Activated CD4-positive, CD25-positive, alpha-beta regulatory T cell treated with anti-CD3 and anti-CD28 coated beads, Interleukin-2, amount 50 U/mL, for 16 hours (primary cell): ENCODE measurements at places on chromosomes 6 and 20.

DNA sequence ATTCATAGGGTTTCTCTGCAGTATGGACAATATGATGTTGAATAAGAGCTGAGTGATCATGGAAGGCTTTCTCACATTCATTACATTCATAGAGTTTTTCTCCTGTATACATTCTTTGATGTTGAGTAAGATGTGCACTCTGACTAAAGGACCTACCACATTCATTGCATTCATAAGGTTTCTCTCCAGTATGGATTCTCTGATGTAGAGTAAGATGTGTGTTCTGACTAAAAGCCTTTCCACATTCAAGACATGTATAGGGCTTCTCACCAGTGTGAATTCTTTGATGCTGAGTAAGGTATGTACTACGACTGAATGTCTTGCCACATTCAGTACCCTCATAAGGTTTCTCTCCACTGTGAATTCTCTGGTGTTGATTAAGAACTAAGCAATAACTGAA lies 29.3 kb upstream of the ZNF391 start:
- DNase-seq: no peak

GRCh38 chr6:100761841-100762240 lies 119.3 kb downstream of the ASCC3 start:
- no peak for DNase-seq

DNA sequence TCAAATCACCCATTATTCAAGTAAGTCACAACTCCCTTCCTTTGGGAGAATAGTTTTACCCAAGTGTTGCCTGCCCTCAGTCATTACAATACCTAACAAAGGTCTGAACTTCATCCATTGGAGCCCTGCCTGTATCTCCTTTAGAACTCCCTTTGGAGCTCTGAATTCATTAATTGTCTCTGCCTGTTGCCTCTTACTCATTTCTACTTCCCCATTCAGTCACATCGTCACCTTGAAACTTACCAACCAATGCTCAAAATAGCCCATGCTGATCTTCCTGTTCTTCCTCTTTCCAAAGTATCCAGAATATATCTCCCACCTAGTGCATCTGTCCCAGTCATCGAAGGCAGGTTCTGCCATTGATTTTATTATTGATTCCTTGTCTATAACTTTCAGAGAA lies 120.7 kb upstream of the ADGRF1 start:
- DNase-seq: no peak

DNA sequence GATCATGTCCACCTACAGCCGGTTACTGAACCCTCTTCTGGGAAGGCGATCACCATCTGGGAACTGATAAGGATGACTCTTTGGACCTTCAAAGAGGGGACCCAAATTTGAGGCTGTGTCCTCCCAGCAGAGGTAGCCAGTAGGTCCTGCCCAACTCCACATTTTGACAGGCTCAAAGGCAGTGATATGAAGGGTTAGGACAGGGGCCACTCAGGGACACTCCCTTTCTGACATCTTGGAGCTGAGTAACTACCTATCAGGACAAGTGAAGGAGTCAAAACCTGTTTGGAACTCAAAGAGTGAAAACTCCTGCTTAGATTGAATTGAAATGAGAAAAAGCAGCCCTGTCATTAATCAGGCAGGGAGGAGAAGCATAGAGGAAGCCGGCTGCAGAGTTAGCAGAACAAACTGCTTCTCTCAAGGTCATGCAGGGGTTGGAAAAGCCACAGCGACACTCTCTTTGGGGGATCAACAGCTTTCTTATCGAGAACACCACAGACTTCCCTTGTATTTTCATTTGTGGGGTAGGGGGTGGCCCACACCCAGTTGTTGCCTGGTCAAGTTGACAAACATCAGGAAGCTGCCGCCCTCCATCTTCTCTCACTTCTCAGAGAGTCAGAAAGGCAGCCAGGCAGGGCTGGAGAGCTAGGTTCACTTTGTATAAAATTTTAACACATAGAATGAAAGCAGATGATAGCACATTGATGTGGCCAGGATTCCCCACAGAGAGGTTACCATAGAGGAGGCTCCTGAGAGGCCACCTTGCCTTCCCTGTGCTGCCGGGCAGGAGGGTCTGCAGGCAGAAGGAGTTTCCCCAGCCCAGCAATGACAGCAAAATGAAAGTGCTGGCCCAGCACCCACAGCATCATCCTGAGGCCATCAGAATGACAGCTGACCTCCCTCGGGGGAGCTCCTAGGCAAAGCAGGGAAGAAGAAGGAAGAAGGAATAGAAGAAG lies 47.6 kb downstream of the AGPAT4 start:
- DNase-seq: no peak

GRCh38 chr20:58694241-58695083 lies 1.9 kb downstream of the NPEPL1 start:
- DNase-seq: no peak

DNA sequence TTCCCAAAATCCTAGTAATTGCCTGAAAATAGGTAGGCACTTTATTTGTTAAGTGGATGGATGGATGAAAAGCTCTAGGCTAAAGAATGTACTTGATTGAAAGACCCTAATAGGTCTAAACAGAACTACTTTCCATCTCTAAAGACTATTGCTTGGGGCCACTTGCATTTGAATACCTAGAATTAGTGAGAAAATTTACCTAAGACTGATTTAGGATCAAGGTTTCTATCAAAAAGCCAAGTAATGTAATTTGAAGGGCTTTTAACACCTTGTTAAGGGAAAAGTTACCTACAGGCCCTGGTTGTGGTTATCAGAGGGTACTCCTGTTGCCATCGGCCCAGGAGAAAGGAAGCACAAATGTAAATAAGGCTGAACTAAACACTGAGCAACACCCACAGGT lies 580.7 kb downstream of the LMBRD1 start:
- DNase-seq: no peak

- DNase-seq: no peak
Observed at GRCh38 chr6:3876101-3876500, 26.9 kb downstream of the FAM50B start.

GRCh38 chr6:79737172-79737571 lies 106.0 kb downstream of the SH3BGRL2 start:
- no peak for DNase-seq
